NCI-H2171 (cell line): ENCODE measurements at places on chromosomes 11 and 22.

DNA sequence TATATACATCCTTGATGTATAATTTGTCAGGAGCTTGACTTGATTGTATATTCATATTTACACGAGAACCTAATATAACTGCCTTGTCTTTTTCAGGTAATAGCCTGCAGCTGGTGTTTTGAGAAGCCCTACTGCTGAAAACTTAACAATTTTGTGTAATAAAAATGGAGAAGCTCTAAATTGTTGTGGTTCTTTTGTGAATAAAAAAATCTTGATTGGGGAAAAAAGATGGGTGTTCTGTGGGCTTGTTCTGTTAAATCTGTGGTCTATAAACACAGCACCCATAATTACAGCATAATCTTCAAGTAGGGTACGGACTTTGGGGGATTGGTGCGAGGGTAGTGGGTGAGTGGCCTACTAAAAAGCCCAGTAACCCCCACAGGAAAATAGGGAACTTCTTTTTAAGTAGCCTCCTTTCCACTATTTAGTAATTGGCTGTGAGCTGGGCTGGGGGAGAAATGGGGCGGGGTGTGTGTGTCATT, 7.5 kb downstream of the MALAT1 start:
- DNase-seq = no peak

DNA sequence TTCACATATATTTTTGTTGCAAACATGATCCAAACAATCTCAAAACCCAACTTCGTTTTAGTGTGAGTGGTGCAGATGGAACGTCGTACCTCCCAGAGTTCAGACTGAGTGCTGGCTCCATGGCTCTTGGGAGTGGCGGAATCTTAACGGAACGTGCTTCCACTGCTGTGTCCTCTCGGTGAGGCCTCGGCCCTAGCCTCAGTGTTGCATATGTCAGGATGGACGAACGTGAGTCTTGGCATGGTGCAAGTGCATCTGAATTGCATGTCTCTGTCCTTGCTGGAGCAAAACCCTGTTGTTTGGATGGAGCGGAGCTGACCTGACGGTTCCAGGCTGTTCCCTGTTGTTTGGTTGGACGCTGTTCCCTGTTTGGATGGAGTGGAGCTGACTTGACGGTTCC, 306.8 kb downstream of the TBC1D22A start:
- no peak for DNase-seq

GRCh38 chr11:102712137-102712536, 6.6 kb upstream of the MMP27 start:
- no peak for DNase-seq

DNA sequence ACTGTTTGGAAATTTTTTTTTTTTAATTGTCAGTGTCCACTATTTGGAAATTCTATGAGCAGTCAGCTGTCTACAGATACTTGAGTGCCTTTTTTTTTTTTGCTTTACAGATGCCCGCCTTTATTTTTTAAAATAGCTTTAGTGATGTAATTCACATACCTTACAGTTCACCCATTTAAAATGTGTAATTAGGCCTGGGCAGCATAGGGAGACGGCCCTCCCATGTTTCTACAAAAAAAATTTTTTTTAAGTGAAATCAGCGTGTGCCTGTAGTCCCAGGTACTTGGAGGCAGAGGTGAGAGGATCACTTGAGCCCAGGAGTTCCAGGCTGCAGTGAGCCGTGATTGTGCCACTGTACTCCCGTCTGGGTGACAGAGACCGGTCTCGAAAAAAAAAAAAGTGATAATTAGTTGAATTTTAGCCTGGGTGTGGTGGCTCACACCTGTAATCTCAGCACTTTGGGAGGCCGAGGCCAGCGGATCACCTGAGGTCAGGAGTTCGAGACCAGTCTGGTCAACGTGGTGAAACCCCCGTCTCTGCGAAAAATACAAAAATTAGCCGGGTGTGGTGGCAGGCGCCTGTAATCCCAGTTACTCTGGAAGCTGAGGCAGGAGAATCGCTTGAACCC, 1.5 kb downstream of the ZNF143 start:
- no peak for DNase-seq
